Dermis blood vessel endothelial cell (primary cell): ENCODE measurements at places on chromosomes 6 and 20. TPM values are rescaled to one million over a fixed set of nuclear protein-coding genes. Genes with fewer than 3 reads are reported as not detected.

HLA-DPB1 gene
- total RNA-seq: 1.4 and 22.4 TPM in 2 replicates

GRCh38 chr6:143539106-143539505, 27.6 kb upstream of the FUCA2 start:
- no peak for DNase-seq

- DNase-seq: no peak
These were observed 30.3 kb downstream of the PACSIN1 start for GRCh38 chr6:34496103-34496685.

- DNase-seq: no peak
These were observed 461.9 kb downstream of the QKI start for GRCh38 chr6:163876391-163876790.

DNA sequence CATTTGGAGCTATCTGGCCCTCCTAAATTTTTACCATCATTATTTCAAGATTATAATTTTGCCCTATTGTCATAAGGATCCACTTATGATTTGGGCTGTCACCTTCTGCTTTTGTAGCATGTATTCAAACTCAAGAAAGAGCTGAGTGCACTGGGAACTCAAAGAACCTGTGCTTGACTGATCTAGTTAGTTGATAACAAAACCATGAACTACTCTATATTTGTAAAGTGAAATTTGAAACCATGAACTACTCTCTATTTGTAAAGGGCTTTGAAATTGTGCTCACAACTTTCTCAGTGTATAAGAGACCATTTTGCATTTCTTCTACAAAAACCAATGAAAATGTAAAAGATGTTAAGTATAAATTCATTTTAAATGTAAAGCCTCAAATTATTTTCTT, 77.5 kb upstream of the POPDC3 start:
- no peak for DNase-seq
